ENCODE measurements at places on chromosomes 1 and 21.
A peak's percentile ranks its signal among the peaks of the same experiment; 100 is the strongest.

- DNase-seq = no peak
Observed at GRCh38 chr1:37362594-37363385, 111.6 kb upstream of the ZC3H12A start.

DNA sequence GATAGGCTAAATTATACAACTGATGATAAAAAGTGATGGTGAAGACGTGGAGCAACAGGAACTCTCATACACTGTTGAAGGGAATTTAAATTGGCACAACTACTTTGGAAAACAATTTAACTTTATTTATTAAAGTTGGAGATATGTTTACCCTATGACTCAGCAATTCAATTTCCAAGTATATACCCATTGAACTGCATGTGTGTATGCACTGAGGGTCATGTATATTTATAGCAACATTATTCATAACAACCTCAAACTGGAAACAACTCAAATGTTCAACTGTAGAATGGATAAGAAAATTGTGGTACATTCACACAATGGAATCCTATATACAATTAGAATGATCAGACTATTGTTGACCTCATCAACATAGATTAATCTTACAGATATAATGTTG is 16.5 kb upstream of the BCAS2 start:
- no peak for DNase-seq

GRCh38 chr1:16122916-16123315 is 33.0 kb downstream of the EPHA2 start:
- DNase-seq = peak; percentile 19

DNA sequence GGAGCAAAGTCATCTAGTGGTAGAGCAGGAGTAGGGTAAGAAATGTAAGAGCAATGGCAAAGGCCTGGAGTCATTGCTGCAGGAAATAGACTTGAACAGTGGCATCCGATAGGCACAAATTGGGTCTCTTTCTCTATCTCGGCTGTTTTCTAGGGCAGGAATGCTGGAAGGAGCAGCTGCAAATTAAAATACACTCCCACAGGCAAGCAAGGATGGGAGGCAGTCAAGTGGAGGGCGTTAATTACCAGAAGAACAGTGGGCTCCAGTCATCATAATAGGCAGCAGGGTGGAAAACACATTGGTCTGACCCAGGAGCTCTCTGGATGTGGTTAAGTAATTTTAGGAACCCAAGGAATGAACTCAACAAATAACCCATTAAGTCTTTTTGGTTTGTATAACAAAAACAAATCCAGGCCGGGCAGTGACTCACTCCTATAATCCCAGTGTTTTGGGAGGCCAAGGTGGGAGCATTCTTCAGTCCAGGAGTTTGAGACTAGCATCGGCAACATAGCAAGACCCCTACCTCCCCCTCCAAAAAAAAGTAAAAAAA is 7.8 kb upstream of the TDRD5 start:
- no peak for DNase-seq

- no peak for DNase-seq
Observed at GRCh38 chr21:28734522-28735175, 258.0 kb downstream of the LTN1 start.

- DNase-seq = no peak
Observed at GRCh38 chr1:241531195-241532161, 700 bp upstream of the KMO start.

GRCh38 chr1:71193153-71193552 is 112.3 kb upstream of the ZRANB2 start:
- DNase-seq = no peak

DNA sequence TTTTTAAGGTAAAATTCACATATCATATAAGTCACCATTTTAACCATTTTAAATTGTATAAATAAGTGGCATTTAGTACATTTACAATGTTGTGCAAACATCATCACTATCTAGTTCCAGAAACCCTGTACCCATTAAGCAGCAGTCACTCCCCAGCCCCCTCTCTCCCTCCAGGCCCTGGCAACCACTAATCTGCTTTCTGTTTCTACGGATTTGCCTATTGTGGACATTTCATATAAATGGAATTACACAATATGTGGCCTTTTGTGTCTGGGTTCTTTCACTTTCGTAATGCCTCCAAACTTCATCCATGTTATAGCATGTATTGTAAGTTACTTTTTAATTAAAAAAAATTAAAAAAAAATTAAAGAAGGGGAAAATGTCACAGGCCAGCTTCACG is 58.0 kb upstream of the RAB3GAP2 start:
- DNase-seq = no peak

DNA sequence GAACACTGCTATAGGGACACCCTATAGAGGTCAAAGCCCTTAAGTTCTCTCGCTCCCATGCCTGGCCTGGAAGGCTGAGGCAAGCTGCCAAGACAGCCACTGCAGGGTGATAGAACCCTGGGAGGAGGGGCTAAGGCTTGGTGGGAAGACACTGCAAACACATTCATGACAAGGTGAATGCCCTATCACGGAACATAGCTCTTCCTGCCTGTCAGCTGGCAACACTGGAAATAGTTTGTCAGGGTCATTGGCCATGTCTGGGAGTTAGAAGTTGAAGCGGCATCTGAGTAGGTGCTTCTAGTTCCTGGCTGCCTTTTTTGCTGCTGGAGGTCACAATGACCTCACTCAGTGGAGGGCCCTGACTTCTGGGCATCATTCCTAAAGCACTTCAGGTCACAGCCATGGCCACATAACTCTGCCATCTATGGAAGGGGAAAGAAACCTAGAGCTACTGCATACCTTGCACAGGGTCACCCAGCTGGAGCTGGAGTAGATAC is 4.2 kb downstream of the FABP3 start:
- no peak for DNase-seq

GRCh38 chr1:97441966-97442365 is 478.9 kb downstream of the DPYD start:
- DNase-seq = no peak

DNA sequence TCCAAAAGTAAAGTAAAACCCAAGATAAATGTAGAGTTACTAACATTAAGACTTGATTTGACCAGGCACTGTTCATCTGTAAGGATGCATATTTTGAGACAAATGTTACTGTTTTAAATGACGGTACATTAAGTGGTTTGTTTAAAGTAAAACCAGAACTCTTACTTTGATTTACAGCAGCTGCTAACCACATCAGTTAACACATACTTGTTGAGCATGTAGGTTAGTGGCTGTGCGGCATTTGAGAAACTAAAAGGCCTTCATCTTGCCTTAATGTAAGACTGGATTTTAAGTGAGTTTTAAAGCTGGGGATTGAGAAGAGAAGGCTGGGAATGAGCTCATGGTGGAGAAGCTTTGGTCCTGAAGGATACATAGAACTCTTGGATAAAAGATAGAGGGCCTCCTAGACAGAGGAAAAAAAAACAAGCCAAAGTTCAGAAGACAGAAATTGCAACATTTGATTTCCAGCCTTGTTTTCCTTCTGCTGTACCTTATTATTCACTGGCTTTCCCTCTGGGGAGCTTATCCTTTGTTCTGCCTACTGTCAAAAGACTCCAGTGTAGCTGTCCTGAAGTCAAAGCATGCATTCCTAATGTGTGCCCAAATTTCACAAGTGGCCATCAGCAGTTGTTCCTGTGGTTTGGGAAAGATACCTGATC is 66.6 kb downstream of the MTR start:
- DNase-seq = no peak

- DNase-seq = no peak
Observed at GRCh38 chr1:54498383-54499096, 49.5 kb upstream of the ACOT11 start.

DNA sequence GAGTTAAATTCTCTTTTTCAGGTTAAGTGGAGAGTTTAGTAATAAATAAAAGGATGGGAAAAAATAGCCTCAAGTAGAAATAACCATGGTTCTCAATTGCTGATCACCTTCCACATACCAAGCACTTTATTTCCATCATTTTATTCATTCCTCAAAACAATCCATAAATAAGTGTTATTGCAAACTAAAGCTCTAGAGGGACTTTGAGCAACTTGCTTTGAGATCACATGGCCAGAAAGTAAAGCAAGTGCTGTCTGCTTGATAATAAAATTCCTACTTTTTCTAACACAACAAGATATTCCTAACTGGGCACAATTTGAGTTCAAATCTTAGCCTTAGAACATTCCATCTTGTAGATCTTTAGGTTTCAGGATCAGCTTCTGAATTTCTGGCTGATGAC is 97.1 kb upstream of the C1orf87 start:
- DNase-seq = no peak

Data from CD8-positive, alpha-beta memory T cell (primary cell).